ENCODE measurements at places on chromosomes 1 and 21.

DNA sequence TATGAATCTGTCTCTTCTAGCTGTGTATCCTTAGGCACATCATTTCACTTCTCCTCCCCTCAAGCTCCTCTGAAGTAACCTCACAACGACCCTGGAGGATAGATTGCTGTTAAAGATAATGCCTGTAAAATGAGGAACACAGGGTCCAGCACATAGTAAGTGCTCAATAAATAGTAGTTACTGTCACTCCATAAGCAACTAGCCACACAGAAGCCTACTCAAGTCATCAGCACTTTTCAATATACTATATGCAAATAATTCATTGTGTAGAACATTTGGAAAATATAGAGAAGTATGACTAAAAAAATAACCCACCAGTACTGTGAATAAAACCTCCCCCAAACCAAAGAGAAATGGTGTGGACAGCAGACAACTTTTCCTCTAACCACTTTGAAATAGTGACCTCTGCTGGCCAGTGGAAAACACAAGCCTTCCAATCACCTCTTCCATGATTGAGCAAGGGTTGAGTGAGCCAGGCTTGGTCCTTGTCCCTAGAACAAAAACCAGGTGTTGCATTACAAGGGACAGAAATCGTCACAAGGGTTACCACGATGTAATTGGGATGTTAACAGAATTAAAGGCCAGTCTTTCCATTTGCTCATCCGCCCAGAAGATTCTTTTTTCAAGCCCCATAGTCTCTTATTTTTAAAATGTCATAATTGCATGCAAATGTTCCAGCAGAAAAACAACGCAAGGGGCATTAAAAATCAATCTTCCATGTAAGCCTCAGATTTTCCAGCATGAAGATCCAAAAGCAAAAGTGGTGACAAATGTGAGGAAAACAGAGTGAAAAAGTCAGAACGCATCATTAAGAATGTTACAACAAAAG, 15.7 kb upstream of the GLIS1 start:
- peak; percentile 25 for DNase-seq

DNA sequence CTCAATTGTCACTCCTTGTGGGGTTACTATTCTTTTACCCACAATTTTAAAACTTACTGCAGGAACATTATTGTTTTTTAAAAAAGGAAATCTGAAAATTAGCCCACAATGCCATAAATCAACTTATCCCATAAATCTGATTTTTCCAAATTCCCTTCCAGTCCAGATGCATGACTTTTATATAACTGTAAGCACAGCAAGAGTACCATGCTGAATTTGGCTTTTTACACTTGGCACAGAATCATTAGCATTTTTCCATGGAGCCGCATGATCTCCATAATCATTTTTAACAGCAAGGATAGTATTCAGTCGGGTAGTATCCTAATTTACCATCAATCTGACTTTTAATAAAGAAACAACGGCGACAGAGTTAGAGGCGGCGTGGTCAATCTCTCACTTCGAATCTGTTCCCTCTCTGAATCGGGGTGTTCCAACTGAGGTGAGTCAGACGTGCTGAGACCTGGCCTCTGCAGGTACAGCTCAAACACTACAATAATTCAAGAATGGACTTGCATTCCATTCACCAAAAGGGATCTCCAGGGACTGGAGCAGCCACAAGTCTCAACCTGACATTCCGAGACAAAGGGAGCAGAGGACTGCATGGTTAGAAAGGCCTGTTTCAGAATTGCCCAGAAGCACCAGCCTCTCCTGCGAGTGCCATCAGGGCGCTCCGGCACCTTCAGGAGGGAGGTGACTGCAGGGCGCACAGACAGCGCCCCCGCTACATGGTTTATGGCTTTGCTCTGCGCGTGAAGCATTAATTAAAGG, 48.9 kb downstream of the SLC66A1 start:
- DNase-seq: no peak

DNA sequence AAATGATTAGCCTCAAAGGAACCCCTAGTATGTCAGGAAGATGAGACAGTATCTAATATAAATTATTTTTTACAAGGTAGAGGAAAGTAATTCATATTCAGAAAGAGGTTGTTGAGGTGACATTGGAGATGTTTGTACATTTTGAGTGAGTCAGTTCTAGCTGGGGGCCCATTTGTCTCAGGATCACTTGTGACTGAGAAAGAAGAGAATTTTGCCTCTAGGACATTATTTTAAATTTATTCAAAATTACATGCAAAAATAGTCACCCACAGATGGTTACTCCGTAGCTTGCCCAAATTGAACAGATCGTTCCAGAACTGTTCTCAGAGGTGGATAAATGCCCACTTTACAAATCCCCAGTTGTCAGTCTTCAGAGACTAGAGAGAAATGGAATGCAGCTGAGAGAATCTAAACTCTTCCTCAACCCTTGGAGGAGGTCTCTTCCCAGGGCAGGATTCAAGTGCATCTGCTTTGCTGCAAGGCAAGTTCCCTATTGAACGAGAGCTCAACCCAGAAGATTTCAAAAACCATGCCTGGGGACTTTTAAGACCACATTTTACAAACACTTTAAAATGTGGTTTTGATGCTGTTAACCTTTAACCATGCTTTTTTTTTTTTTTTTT, 987.8 kb upstream of the ADAMTS5 start:
- DNase-seq: no peak

DNA sequence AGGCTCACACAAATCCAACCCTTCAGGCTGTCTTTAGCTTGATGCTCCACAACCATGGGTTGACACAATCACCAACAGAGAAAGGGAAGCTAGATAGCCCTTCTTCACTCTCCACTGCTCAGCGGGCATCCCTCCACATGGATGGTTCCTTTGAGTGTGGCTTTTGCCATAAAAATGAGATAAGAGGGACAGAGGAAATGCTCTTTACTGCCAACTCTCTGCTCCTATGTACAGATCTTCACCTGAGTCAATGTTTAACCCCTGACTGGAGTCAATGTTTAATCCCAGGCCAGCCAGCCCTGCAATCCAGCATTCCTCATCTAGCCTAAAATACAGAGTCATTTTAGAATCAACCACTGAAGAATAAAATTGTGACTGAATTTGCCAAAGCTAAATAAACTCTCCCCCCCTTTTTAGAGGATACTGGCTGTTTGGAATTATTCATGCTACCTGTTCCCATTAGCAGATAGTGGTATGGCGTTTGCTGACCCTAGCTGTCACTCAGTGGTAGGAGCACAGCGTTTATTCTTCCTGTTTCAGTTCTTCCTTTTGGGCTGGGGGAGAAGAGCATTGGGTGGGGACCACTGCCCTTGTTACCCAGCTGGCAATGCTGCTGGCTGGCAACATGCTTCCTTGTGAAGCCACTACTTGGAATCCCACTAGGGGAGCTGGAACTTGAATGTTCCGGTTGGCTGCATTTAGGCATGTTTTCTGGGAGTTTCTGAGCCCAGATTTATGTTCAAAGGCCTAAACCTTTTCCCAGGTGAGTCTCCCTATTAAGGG, 5.2 kb upstream of the PIGR start:
- no peak for DNase-seq

DNA sequence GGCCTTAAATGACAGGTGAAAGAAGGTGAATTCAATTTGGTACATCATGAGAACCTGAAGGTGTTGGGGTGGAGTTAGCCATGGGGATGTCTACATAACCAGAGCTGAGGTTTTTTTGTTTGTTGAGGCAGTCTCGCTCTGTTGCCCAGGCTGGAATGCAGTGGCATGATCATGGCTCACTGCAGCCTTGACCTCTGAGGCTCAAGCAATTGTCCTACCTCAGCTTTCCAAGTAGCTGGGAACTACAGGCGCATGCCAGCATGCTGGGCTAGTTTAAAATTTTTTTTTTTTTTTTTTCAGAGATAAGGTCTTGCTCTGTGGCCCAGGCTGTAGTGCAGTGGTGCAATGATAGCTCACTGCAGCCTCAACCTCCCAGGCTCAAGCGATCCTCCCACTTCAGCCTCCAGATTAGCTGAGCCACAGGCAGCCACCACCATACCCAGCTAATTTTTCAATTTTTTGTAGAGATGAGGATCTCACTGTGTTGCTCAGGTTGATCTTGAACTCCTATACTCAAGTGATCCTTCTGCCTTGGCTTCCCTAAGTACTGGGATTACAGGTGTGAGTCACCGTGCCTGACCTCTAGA, 1.9 kb upstream of the MPZ start:
- no peak for DNase-seq

DNA sequence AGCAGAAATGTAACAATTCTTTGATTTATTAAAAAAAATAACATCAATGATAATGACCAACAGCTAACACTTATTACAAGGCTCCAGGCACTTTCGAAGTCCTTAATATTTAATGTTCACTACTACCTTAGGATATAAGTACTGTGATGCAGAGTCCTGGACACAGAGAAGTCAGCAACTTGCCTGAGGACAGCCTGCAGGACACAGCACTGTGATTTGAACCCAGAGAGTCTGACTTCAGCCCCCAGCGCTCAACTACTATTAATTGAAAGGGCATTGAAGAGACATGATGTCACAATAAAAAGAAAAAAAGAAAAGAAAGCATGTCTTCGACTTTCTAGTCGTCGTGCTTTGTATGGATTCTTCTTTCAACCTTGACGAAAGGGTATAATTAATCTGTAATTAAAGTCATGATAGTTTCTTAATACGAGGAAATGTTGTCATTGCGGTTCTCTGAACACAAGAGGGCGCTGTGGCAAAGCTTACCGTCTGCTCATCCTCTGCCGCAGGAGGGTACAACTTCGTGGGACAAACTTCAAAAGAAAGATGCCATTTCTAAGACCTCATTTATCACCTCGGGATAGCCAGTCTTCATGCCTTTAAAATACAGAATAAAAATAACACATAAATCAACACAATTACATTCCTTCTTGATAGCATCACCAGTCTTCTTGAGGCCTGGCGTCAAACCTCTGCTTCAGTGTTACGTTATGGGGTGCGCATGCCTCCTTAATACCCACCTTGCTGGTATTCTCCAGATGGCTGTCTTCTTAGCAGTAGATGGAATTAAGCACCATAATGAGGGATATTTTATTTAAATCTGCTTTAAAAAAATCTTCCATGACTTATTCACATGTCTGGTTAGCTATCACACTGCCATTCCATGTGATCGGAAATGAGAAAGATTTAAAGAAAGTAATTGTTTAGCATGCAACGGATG, 240.1 kb downstream of the DISC1 start:
- DNase-seq: peak; percentile 63

DNA sequence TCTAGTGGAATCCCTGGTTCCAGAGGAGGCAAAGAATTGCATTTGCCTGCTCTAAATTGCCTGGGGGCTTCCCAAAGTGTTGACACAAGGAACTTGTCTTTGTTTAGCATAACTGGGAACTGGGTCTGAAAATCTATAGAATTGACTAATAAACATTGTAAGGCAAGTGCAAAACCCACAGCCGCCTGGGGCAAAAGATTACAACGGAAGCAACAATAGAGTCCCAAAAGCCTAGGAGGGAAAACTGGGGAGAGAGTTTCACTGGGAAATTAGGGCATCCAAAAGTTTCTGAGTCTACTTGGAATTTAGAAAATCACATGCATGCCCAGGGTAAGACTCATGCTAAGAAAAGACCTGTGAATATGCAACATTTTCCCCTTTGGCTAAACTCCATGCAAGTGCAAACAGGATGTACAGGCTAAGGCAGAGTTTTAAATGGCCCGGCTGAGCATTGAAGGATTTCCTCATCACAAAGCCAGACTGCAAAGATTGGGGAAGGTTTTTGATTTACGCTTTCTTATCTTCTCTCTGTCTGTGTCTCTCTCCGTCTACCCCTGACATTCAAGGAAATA, 725.3 kb upstream of the NCAM2 start:
- no peak for DNase-seq

DNA sequence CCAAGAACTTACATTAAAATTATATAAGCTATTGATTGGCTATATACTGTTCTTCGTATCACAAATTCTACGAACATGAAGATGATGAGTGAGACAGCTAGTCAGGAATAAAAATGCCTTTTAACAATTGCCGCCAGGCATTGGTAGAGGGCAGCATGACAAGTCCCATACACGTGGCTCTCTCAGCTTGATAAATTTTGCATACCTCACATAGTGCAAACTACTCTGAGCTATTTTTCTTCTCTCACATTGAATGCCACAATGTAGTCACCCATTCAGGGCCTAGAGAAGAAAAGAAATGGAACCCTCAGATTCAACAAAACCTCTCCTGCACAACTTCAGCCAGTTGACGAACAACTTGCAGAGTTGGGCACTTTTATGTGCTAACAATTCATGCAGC, 27.0 kb upstream of the FMO2 start:
- DNase-seq: no peak

GRCh38 chr1:53599481-53599880, 139.5 kb downstream of the GLIS1 start:
- no peak for DNase-seq

GRCh38 chr1:12275370-12275769, 45.5 kb downstream of the VPS13D start:
- DNase-seq: no peak

GRCh38 chr1:41496080-41497055, 11.9 kb upstream of the EDN2 start:
- no peak for DNase-seq

- DNase-seq: no peak
Observed at GRCh38 chr21:38170283-38170682, 86.5 kb upstream of the KCNJ15 start.

- DNase-seq: no peak
Observed at GRCh38 chr1:29707796-29708195, 471.5 kb downstream of the PTPRU start.

GRCh38 chr1:59113876-59114457, 182.9 kb upstream of the FGGY start:
- DNase-seq: no peak

DNA sequence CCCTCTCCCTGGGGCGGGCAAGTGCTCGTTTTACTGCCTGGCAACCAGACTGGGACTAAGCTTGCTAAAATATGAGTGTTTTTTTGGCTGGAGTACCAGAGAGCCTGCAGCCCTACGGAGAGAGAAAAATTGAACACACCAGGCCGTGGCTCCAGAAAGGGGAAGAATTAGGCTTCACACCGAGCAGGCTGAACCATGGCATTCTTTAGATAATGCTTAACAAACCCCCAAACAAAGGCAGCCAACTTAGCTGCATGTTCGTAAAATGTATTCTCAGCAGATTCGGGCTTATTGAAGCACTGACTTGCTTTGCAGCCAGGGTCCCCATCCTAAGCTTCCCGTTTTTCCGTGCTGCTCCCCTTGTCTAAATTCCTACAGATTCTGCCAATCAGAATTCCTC, 76.6 kb downstream of the LMX1A start:
- no peak for DNase-seq

DNA sequence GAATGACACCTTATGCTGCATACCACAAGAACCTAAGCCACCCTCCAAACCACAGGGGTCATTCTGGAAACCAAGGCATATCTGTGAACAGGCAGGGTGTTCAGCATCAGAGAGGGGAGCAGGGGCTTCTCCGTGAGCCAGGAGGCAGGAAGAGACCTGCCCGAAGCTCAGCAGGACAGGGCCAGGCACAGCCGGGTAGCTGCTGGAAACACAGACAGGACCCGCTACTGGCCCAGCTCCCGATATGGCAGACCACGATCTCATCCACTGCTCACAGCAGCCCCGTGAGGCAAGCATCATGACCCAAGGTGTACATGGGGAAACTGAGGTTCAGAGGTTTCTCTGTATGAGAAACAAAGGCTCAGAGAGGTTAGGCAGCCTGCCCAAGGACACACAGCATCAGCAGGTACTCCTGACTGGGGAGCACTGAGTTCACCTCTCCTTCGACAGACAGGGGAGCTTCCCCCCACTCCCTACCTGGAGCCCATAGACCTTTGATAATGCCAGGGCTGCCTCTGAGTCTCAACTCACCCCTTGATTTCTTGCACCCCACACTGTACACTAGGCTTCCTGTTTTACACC, 317.7 kb downstream of the MATN1 start:
- DNase-seq: no peak

Data from CD4-positive, alpha-beta T cell treated with Interleukin-1 beta for 1 hour (primary cell).